ENCODE measurements at places on chromosomes 5 and 9.

DNA sequence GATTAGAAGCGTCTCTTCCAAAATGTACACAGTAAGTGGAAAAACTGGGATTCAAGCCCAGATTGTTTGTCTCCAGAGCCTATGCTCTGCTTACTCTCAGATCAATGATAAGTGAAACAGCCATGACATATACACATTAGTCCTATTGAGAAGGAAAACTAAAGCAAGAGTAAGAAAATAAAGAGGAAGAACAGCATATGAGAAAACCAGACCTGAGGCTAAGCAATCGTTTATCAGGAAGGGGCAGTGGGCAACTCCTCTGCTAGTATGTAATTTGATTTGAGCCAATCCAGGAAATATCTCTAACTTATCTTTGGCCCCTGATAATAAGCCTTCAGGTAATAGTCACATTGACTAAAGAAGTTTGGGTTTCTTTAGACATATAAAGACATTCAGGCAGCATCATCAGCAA is 789.9 kb upstream of the C9orf72 start:
- DNase-seq, result no peak

DNA sequence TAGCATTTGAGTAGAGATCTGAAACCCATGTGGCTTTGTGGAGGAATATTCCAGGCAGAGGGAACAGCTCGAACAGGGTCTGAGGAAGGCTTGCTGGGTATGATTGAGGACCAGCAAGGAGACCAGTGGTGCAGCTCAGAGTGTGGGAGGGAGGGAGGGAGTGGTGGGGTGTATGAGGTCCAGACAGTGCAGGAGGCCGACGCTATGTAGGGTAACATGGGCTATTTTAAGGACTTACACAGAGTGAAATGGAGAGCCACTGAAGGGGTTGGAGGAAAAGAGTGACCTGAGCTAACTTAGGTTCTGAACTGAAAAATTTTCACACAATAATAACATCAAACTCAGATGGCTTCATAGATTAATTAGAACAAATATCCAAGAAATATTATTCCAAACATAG is 41.9 kb downstream of the HMGXB3 start:
- DNase-seq, result no peak

DNA sequence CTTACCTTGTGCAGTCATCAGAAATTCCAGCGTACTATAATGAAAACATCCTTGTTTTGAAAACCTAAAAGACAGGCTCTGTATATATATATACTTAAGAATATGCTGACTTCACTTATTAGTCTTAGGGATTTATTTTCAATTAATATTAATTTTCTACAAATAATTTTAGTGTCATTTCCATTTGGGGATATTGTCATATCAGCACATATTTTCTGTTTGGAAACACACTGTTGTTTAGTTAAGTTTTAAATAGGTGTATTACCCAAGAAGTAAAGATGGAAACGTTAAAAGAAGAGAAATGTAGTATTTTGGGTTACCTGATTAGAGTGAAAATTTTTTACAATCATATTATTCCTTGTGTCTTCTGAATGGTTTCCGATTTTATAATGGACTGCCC is 131.4 kb downstream of the CDH6 start:
- no peak for DNase-seq

GRCh38 chr5:11452852-11453251 is 451.4 kb downstream of the CTNND2 start:
- no peak for DNase-seq

DNA sequence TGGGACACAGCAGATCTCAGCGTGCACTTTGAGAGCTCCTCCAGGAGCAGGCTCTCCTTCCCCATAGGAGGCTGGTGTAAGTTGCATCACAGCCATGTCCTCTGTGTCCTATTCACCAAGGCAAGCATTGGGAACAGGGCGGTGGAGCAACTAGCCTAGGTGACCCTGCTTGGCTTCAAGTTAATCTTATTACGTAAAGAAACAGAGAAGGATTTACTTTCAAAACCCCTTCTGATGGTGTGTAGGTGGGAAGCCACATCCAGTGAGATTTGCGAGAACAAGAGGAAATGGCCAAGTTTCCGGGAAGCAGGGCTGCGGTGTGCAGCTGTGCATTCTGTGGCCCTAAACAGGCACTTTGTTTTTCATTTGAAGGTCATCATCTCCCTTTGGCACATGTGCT is 80.2 kb downstream of the TRIO start:
- no peak for DNase-seq

- no peak for DNase-seq
Observed at GRCh38 chr5:113118298-113118697, 141.7 kb downstream of the DCP2 start.

GRCh38 chr5:135137146-135137915 is 103.3 kb upstream of the PITX1 start:
- no peak for DNase-seq

GRCh38 chr5:170338933-170339779 is 41.6 kb upstream of the LCP2 start:
- DNase-seq, result peak; percentile 61

GRCh38 chr5:59387127-59387526 is 506.4 kb downstream of the PDE4D start:
- no peak for DNase-seq

- DNase-seq, result no peak
Observed at GRCh38 chr5:106086352-106086751, 1584.4 kb downstream of the EFNA5 start.

DNA sequence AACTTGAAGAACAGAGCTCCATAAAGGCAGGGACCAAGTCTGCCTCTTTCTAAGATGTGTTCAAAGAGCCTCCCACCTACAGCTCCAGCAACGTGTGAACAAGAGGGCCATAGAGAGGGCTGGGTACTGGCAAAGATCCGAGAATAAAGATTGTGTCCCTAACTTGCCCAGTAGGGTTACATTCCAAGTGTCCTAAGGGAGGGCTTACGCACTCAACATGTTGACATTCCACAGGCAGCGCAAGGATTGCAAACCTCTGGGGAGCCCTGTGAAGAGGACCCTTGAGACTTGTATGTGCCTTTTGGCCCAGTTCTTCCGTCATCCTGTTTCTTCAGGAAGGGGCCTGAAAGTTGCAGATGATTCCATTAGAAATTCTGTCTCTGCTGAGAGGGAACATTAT is 48.2 kb upstream of the ENTREP1 start:
- no peak for DNase-seq

DNA sequence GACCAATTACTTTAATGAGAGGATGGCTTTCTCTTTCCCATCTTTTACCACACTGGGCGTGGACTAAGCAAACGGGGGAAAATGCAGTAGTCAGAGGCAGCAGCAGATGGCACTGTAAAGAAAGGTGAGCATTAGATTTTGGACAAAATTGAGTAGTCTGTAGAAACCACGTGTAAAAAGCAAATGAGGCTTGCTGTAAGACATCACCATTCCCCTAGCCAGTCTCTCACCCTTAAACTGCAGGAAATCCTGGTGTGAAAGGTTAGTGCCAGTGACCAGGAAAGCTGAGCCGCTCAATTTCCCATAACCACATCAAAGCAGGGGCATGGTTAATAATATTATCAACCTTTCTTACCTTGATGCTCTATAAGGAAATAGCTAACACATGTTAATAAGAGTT is 31.8 kb downstream of the SPATA31C2 start:
- DNase-seq, result no peak

- DNase-seq, result no peak
Observed at GRCh38 chr5:74623748-74624408, 16.6 kb downstream of the ENC1 start.

GRCh38 chr5:181071257-181071656 is 31.2 kb downstream of the BTNL9 start:
- DNase-seq, result no peak

DNA sequence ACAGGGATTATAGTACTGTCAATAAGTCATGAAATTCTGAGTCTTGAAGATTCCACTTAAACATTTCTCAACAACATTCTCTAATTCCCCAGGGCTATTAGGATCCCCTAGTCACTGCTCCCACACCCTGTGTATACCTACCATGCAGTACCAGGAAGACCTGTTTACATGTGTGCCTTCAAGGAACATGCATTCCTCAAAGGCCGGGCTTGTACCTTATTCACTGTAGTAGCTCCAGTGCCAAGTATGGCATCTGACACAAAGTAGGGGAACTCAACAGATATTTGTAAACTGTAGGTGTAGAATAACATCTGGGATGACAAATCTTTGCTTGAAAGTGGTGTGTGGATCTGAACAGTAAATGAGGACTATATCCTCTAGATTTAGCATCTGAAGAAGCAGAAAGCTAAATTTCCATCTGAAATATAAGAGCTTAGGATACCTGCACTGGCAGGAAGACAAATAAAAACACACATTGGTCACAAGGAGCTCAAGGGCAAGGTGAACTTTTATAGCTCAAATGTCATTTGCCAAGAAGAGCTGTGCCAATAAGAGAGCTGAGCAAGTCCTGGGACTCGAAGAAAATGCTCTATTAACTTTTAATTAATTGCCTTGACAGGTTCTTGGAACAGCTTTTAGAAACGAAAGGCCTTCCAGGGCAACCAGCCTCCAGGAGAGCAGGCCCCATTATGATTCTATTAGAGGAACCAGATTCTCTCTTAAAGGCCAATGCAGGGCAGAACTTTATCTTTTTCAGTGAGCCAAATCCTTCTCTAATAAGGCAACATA is 52.3 kb upstream of the MYOT start:
- no peak for DNase-seq

Measured in activated T-cell treated with anti-CD3 and anti-CD28 coated beads for 4 hours (primary cell).